Stimulated activated CD8-positive, alpha-beta memory T cell treated with anti-CD3 and anti-CD28 coated beads, Interleukin-2, amount 100 ng/mL, for 1 hour (primary cell): ENCODE measurements at places on chromosomes 7 and 10.

DNA sequence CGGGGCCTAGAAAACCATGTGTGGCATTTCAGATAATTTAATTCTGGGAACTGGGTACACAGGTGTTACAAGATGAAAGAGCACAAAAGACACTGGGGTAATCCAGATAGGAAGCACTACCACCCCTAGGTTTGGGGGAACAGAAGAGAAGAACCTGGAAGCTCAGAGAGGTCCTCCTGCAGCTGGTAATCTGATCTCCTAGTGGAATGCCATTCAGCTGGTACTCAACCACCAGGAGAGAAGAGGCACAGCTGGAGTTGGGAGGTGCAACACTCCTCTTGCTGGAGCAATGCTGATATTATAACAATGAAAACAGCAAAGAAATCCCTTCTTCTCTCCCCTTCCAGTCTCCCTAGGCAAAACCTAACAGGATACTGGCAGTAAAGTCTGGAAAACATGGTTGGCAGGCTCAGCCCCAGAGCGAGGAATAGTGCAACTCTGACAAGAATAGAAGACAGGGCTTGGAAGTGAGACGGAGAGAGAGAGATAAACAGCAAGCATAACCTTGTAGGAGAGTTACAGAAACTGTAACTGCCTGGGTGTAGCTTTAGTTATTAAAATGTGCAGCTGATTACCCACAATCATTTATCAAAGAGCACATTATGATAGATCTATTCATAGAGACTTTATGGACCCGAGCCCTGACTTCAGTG is 35.0 kb downstream of the NRF1 start:
- DNase-seq = no peak

- no peak for DNase-seq
These were observed 37.2 kb upstream of the INSIG1 start for GRCh38 chr7:155260498-155260872.

GRCh38 chr7:15305002-15305600 is 256.7 kb downstream of the AGMO start:
- DNase-seq = no peak

DNA sequence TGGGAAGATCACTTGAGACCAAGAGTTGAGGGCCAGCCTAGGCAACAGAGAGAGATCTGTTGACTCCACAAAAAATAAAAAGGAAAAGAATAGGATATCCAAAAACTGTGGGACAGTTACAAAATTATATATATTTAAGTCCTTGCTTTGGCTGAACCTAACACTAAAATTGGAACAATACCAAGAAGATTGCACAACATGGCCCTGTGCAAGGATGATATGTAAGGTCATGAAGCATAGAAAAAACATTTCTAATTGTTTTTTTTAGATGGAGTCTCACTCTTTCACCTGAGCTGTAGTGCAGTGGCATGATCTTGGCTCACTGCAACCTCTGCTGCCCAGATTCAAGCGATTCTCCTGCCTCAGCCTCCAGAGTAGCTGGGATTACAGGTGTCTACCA is 139.0 kb downstream of the TPST1 start:
- DNase-seq = no peak

- DNase-seq = no peak
These were observed 32.0 kb upstream of the STRIP2 start for GRCh38 chr7:129401967-129402860.

- no peak for DNase-seq
These were observed 381.1 kb upstream of the SEMA3D start for GRCh38 chr7:85567983-85568382.

DNA sequence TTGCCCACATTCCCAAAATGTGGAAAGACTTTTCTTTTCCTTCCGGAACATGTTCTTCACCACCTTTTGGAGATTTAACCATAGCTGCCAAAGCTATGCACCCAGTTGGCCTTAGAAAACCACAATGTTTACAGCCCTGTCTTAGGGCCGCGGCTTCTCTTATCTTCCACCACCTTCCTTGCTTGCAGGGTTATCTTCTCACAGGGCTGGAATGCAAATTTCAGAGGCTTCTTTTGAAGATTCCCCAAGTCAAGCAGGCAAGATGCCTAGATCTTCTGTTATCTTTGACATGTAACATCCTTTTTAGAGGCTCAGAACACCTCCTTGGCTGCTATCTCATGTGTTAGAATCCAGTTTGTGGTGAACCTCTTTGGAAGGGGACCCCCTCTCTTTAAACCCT is 11.1 kb downstream of the KCTD7 start:
- no peak for DNase-seq

DNA sequence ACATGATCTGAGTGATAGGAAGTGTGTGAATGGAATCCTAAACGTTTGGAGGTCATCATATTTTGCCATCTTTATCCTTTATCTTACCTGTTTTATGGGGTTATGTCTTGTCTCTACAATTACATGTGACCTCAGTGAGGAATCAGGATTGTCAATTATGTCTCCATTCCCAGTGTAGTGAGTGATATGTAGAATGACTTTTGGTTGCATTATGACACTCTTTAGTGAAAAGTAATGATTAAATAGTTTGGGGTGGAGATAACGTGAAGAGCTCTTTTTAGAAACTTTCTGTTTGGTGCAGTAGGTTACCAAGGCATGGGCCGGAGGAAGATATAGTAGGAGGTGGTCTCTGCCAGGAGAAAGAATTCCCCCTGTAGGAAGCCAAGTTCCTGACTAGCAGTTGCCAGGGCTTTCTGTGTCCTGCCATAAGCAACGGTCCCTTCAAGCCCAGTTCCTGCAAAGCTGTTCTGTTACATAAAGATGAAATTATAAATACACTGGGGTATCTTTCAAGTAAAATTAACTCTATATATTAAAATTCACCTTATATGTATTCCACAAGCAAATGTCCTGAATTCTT is 228.2 kb downstream of the NSUN6 start:
- no peak for DNase-seq

- no peak for DNase-seq
These were observed 7.3 kb upstream of the RHOBTB1 start for GRCh38 chr10:60951272-60951724.

DNA sequence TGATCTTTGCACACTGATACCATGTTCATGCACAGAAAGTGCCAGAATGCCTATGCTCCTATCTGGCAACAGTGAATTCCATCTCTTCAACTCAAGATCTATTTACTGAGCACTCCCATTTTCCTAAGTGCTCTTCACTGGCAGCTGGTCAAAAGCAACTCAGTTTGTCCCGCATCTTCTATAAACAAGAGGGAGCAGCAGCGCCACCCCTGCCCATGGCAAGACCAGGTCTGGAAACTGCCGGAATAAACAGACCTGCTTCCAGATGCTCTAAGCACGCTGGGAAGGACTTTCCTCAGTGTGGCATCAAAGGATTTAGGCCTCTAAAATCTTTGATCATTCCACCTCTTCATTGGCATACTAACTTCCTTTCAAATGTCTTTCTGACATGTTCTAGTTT is 104.4 kb upstream of the MACROH2A2 start:
- DNase-seq = no peak

DNA sequence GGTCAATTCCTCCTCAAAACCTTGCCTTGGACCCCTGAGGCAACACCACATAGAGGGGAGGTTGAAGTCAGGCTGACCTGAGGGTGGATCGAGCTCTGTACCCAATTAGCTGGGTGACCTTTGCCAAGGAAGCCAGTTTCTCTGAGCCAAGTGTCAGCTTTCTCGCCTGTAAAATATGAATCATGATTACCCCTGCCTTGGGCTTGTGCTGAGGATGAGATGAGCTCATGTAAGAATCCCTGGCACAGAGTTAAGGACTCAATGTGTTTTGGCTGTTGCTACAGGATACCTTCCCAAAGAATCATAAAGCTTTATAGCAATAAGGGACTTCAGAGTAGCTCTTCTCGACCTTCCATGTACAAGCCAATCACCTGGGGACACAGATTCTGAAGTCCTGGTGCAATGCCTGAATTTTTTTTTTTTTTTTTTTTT is 43.5 kb upstream of the CACUL1 start:
- no peak for DNase-seq

GRCh38 chr10:90047243-90047729 is 345.9 kb downstream of the KIF20B start:
- no peak for DNase-seq

DNA sequence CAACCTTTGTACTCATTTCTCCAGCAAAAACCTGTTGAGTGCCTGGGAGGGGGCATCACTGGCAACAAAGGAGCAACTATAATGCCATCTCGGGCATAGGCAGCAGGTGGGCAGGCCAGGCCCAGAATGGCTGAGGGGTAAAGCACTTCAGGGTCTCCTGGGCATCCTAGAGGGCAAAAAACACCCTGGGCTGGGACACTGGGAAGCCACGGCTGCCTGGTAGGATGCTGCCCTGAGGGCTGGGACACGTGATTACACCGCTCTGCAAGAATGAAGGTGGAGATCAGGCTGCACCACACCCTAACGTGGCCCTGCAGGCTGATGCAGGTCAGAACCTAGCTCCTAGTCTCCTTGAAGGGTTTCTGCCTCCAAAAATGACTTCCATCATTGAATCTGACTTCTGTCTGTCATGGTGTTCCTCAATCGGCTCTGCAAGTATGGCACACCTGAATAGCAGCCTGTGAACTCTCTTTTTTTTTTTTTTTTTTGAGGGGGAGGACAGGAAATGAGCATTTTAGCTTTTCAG is 4.5 kb upstream of the TRAPPC14 start:
- DNase-seq = no peak

- no peak for DNase-seq
These were observed 602.7 kb upstream of the SORCS1 start for GRCh38 chr10:107767185-107767584.

- no peak for DNase-seq
These were observed 39.1 kb downstream of the SUFU start for GRCh38 chr10:102542800-102543418.

DNA sequence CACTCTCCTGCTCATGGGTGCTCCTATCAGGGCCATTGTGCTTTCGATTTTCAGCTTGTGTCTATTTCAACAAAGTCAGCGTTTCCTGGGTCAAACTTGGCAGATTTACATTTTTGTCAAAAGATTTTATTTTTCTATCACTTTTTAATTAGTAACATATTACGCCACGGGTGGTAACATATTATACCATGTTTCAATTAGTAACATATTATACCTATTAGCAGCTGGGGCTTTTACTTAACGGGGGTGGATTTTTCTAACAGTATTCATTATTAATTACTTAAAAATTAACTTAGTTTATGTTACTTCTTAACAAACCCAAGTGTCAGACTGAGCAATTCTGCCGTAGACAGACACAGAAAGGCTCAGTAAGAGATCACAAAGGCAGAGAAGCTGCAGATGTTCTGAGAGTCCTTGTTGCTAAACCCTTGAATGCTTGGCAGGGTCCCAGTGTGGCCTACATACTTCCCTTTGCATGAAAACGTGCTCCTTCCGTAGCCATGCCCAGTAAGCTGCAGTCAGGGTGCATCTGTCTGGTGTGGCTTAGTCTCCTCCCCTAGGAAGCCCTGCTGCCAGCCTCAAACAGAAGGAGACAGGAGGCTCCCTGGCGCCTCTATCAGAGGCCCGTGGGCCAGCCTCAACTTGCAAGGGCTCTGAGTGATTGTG is 263.1 kb upstream of the CXCL12 start:
- no peak for DNase-seq

GRCh38 chr10:86757113-86757972 is 924 bp downstream of the BMPR1A start:
- DNase-seq = no peak

DNA sequence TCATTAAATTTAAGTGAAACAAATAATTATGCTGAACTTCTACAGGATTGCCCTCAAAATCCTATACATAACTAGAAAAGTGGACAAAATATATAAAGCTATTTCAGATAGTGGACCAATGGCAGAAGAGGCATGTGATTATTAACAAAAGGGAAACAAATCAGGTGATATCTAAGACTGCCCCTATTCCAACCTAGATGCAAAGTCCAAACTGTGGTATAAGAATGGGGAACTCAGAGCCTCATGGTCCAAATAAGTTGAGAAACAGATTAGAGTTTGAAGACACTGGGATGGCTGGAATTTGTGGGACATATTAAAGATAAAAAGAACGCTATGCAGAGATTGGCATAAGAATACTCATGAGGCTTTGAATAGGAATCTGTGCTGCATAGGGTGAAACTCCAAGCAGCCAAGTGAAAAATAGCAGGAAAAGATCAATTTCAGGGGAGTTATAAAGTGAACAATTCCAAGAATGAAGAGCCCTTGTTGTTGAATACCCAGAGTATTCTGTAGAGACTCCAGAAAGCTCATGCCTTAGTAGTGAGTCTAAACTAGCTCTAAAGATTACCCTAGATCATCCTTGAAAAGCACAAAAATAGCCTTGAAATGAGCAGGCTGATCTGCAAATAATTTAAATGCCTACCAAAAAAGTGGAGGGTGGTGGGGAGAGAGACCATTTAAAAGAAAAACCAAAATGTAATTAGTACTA is 152.4 kb downstream of the IMMP2L start:
- DNase-seq = no peak

DNA sequence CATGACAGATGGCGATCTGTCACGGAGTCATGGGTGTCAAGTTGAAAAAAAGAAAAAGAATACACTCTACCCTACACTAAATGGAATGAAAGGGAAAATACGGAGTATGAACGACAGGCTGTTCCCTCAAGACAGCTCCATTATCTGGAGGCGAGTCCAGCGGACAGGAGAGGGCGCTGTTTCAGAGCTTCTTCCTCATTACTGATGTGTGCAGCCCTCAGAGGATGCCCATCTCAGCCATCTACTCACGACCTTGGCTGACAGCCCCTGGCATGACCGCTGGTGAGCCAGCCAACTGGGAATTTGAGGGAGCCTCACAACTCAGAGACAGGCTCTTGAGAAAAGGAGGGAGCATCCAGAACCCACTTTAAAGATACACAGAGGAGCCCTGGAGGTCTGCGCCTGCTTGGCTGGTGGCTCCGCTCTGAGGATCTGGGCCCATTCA is 49.6 kb upstream of the SMNDC1 start:
- peak; percentile 51 for DNase-seq

- DNase-seq = no peak
These were observed 184.0 kb upstream of the PLXNA4 start for GRCh38 chr7:132760244-132760623.

- DNase-seq = no peak
These were observed 102.2 kb downstream of the CELF2 start for GRCh38 chr10:11119843-11120242.

GRCh38 chr7:134731616-134732015 is 47.8 kb upstream of the CALD1 start:
- no peak for DNase-seq

- no peak for DNase-seq
These were observed 105.0 kb downstream of the SEMA3D start for GRCh38 chr7:85081846-85082245.

DNA sequence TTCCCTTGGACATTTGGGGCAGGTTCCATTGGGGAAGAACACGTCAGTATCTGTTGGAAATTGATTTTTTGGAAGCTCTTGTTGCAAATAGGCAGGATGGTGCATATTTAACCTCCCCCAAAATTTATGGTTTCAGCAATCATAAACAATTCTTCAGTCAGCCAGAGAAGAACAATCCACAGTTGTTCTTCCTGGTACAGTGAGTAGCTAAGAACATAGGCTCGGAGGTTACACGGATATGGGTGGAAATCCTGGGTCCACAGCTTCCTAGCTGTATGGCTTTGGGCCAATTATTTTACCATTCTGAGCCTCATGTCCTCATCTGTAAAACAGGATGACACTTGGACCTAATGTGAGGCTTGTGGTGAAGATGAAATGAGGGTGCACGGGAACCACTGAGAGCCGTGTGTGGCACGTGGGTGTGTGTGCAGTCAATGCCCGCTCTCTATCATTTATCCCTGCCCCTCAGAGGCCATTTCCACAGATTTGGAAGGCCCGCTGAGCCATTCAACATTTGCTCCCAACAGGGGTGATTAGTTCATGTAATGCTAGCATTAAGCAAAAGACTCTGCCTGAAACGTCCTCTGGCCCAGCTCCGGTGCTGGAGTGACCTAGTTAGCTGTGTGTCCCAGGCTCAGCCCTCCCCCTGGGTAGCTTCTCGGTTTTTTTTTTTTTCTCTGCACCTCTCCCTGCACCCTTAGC is 9.7 kb downstream of the CAMK1D start:
- no peak for DNase-seq

- no peak for DNase-seq
These were observed 10.5 kb downstream of the DDC start for GRCh38 chr7:50554431-50555322.
